ENCODE measurements at places on chromosomes 5 and 9.

DNA sequence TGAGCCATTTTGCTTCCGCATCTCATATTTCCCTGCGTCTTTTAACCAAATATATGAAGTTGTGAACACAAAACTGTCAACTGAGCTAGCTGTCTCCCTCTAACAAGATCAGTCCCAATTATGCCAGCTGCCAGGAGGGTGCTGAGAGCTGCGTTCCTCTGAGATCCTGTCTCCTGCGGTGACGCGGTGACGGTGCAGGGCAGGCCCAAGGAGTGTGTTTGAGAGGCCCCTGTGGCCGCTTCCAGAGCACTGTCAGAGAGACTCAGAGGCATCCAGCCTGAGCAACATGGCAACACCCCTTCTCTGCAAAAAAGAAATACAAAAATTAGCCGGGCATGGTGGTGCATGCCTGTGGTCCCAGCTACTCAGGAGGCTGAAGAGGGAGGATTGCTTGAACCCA is 126.3 kb upstream of the FOXD4L5 start:
- DNase-seq = no peak

DNA sequence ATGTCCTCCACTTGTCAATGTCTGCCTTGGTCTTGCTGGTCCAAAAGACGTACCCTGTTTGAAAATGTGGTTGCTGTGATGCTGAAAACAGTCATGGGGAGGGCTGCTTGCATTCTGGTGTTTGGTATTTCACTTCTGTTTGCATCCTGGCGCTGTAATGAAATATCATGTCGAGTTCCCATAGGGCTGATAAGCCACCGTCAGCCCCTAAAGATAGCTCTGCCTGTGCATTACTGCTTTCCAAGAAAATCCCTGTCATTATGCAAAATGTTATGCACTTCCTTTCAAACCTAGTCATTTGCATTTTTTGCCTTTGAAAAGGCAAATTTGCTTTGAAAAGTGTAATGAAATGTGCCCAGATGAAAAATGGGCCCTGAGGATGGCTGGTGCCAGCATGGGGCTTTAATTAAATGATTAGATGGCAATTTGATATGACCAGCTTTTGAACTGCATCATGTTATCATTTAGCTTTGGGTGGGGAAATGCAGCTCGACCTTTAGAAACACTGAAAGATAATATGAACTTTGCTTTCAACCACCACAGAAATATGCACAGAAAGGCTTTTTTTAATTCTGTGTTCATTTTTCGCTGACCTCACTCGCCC is 374.4 kb upstream of the SGCD start:
- DNase-seq = no peak

GRCh38 chr5:55865831-55866230 is 14.7 kb downstream of the IL31RA start:
- DNase-seq = no peak

- no peak for DNase-seq
These were observed 190.0 kb downstream of the CCDC192 start for GRCh38 chr5:127893232-127893631.

- DNase-seq = no peak
These were observed 354.6 kb downstream of the SLIT3 start for GRCh38 chr5:168946363-168946762.

DNA sequence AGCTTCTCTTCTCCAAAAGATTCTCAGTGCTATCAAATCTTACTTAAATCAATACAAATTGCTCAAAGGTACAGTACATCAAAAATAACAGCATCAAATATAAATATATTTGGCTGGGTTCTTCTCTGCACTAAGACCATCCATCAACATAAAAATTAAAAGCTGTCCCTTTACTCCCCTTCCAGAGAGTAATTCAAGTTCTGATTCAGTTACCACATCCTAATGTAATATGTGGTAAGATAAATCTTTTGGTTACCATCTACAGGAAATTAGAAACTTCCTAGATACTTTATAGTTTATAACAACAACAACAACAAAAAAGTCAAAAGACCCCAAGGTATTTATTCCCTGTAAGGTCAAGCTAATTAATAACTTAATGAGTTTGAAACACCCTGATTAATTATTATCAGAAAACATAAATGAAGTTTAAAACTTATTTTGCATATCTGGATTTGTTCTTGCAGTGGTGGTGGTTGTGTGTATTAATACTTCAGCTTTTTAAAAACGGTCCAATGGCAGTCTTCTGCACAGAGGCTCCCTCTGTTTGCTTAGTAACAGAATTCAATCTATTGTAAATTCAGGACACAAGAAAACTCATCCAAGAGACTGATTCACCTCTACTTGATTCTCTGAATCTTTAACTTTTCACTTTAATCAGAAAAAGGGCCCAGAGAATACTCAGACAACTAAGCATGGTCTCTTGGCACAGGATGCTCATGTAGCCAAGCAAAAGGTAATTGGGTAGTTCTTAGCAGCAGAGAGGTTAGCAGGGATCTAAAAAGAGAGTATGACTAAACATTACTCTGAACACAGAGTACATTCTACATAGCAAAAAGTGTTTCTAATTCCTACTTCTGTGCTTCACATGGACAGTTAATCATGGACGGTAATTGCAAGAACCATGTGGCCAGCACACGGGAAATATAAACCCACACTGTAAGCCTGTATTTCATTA is 20.1 kb downstream of the DIAPH1 start:
- no peak for DNase-seq

GRCh38 chr9:113711251-113711650 is 164.9 kb upstream of the ZNF618 start:
- DNase-seq = no peak

- no peak for DNase-seq
These were observed 6.3 kb upstream of the TDRD7 start for GRCh38 chr9:97405551-97405950.

DNA sequence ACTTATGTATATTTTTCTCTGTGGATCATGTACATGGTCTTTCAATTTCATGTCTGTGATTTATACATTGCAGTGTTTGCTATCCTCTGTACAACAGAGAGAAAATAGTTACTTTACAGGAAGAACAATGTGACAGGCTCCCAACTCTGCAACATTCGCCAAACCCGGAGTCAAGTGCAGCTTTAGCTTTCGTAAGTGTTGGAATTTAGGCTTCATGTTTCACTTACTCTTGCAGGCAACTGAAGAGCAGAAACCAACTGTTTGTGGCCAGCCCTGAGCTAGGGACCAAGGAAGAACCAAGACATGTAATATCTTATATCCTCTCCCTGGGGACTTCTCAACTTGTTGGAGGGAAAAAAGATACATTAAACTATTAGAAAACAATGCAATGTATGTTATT is 147.9 kb downstream of the C5orf15 start:
- DNase-seq = no peak

DNA sequence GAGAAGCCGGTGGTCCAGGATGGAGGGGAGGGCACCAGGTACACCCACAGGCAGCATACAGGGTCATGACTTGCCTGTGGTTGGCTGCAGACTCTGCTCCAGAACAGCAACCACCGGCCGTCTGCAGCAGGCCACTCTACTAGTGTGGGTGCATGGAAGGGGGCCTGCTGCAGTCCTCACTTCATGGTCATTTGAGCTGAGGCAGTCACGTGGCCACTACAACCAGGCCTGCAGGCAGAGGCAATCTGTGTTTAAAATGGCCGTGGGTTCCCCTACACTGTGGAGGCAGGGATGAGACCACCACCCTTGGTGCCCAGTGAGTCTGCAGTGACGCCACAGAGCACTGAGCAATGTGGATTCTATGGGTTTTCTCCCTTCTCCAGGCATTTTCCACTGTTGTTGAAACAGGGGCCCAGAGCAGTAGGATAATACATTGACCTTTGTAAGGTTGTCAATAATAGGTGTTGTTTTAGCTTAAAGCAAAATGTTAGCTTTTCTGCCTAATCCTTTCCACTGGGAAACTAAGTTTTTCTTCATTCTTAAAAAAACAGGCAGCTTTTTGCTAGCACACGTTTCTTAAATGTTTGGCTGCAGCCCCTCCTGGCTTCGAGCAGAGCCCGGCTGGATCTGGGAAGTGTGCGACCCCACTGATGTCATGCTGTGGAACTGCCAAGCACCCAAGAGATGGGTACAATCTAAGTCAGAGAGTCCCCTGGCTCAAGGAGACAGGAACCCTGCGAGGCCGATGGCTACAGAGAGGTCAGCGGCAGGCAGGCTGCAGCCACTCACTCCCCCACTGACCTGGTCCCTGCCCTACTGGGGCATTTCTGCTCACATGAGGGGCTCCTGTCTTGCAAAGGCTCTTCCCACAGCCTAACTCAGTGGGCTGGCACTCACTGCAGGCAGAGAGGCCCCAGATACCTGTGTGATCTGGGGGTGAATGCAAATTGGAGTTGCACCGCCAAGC is 21.2 kb downstream of the GADD45G start:
- no peak for DNase-seq

DNA sequence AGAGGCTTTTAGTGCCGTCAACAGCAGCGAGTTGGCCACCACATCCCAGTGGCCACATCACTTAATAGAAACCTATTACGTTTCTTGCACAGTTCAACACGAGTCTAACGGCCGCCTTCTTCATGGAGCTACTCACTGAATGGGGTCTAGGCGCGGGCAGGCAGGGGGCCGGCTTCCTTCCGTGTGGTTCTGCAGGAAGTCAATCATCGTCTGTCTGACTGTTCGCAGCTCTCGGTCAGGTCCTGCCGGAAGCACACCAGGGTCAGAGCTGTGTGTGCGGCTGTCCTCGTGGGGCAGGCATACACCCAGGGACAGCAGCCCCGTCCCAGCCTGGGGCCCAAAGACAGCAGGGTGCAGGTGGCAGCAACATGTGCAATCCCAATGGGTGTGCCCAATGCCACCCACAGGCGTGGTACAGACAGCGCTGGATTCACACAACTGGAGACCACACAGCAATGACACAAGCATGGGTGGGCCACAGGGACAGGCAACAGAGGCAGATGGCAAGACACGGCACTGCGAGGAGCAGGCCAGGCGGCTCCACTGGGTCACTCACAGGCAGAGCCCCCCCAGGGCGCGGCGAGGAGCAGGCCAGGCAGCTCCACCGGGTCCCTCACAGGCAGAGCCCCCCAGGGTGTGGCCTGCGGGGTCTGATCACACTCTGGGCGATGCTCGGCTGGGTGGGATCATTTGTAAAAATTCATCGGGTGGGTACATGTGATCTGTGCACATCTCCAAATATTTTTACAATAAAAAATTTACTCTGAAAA is 19.1 kb upstream of the LHX3 start:
- no peak for DNase-seq

GRCh38 chr5:32839106-32839505 is 128.0 kb downstream of the NPR3 start:
- no peak for DNase-seq

DNA sequence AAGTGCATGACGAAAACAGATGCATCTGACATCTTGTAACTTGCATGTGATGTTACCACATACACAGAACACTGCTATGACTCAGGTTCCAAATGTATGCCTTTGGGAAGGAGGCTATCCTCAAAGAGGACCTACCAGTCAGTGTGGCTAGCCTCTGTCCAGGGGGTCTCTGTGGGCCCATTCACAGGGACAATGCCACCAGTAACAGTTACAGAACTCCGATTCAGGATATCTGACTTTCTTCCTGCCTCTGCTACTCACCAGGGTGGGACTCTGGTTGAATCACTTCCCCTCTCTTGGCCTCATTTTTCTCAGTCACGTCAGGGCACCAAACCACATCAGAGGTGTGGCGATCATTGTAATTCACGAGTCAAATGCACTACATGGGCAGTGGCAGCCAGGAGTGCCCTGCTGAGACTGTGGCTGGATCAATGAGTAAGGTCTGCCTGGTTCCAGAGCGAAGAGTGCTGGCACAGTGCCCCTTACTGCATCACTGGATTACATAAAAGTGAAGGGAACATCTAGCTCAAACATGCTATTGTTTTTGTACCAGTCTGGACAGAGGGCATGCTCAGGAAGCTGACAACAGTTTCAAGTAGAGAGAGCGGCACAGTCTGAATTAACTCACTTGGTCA is 13.2 kb downstream of the ATOX1 start:
- DNase-seq = no peak

- DNase-seq = no peak
These were observed 240.9 kb downstream of the RFK start for GRCh38 chr9:76153339-76153738.

- no peak for DNase-seq
These were observed 76.5 kb downstream of the SH3PXD2B start for GRCh38 chr5:172377856-172378255.

DNA sequence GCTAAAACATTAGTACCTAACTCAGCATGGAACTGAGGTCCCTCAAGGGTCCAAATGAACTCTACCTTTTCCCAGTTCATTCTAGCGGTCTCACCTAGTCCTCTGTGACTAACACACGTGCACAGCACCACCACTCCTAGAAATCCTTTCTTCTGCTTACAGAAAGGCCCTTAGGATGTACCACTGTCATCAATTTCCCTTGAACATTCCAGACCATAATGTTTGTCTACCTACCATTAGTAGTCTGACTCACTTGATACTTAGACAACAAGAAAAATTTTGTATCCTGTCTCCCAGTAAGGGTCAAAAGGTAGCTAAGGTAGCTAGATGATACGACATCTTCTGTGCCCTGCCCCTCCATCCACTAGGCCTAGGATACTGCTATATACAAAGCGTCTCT is 166.6 kb downstream of the TSSK1B start:
- no peak for DNase-seq

DNA sequence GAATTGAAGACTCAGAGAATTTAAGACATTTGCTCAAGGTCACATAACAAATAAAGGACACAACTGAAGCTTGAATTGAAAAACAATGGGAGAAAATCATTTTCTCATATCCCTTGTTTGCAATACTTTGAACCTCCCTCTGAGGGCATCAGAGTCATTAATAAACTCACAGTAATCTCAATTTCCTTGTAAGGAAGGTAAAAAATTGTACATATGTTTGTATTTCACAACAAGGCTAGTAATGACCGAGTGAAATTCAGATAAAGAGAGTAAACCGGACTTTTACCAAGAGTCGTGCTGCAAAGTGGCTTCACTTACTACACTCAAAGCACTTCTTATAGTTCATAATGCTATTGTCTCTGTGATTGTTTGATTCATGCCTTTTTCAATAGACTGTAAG is 665.0 kb downstream of the NR2F1-AS1 start:
- DNase-seq = no peak

- DNase-seq = no peak
These were observed 335.6 kb downstream of the ZNF608 start for GRCh38 chr5:124410539-124411488.
